Cortex of kidney (tissue), 1 donor: ENCODE measurements at places on chromosomes 6 and 20.

DNA sequence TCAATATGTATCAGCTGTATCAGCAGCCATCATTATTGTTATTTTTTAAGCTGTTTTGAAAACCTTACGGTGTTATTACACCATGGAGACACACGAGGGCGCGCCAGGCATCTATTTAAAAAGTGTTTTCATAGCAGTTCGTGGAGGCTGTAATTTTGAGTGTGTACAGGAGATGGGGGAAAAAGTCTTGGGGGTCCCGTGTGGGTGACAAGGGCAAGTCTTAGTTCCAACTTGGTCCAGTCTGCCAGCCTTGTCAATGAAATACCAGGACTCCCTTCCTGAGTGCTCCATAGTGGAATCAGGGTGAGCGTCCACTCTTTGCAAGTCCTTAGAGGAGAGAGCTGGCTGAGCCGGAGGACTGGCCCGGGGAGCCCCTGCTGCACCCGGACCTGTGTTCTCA lies 43.3 kb downstream of the SLC2A10 start:
- no peak for DNase-seq

DNA sequence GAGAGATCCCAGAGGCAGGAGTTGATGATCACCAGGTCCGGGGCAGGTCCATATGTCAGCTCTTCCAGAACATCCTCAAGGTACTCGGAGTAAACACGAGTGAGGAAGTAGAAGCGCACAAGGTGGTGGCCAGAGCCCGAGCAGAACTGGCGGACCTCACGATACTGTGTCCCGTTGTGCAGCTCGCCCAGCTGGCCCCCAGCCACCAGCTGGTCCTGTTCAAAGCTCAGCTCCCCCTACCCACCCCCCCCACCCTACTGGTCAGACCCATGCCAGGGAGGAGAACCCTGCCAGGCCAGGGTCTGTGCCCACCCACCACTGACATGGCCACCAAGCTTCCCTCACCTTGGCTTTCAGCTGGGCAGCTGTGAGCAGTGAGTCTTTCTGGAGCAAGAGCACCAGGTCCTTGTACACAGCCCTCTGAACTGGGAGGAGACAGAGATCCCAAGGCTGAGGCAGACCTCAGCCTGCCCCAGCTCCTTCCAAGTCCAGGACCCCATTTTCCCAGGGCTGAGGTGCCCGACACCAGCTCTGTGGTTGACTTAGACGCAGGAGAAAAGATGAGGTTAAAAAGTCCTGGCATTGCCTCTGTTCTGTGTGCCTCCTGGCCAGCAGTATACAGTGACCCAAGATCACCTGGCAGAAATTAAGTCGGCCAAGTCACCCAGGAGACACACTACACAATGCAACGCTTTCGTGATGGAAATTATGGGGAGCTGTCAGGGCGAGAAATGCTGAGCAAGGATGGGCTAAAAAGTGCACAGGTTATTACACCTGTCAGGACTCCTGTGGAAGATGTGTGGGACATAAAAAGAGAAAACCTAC lies 1.4 kb downstream of the PCED1A start:
- DNase-seq: no peak

DNA sequence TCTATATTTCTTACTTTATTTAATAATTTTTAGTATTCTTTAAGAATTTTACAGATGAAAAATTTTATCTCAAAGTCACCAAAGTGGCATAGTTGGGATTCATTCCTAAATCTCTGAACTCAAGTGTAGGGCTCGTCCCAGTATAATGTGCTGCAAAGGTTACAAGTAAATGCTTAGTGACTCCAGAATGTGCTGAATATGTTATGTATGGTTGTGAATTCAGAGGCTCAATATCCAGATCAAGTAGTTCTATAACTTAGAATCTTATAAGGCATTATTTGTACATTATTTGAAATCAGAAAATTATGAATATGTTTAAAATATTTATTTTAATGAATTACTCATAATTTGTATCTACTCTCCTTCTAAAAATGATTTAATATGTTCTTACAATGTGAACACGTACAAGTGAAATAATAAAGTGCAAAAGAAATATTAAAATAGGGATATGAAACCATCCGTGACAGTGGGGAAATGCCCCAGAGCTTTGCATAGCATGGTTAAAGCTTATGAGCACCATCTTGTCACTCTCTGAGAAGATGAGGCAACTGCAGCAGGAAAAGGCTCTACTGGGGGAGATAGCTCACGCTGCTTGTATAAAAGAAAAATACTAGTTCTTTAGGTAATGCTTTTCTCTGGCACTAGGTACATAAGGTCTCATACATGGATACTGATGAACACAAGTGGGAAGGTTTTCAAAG lies 259.0 kb downstream of the FOXC1 start:
- no peak for DNase-seq

- DNase-seq: no peak
Observed at GRCh38 chr6:93083337-93084230, 335.8 kb downstream of the EPHA7 start.

GRCh38 chr20:39897058-39897457 lies 792.0 kb downstream of the MAFB start:
- DNase-seq: no peak

- no peak for DNase-seq
Observed at GRCh38 chr6:169005166-169005565, 248.5 kb downstream of the THBS2 start.
